ENCODE measurements at places on chromosomes 3 and 15. TPM values are rescaled to one million over a fixed set of nuclear protein-coding genes. Genes with fewer than 3 reads are reported as not detected.

KIAA1143 gene
- total RNA-seq: 73.6 TPM

GRCh38 chr15:31495281-31495680 is 168.6 kb downstream of the KLF13 start:
- no peak overlapping the region for H3K4me3 ChIP-seq
- DNase-seq: no peak
- H3K4me1 ChIP-seq: no peaks in the 10 kb centered on the region
- no peak overlapping the region for H3K27ac ChIP-seq
- no peaks in the 10 kb centered on the region for H3K36me3 ChIP-seq

DNA sequence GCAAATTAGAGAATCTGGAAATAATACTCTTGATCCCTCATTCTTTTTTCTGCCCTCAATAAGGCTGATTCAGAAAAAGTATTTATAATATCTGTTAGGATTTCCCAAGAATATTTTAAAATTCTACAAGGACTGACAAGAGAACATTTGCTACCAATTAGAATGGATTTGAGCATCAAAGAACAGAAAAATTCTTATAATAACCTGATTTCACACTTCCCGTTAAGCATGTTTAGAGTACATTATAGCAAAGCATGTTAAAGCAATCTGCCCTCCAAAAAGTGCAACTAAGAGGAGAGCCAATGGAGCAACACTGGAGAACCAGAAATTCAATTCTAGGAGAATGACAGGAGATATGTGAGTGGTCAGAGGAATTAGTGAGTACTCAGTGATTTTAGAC is 57.2 kb downstream of the THBS1 start:
- no peak for DNase-seq
- H3K27ac ChIP-seq: no peak overlapping the region
- H3K27me3 ChIP-seq: no peaks in the 10 kb centered on the region
- H3K4me3 ChIP-seq: no peak overlapping the region
- H3K4me1 ChIP-seq: peaks cover 12% of the 10 kb centered on the region
- no peaks in the 10 kb centered on the region for H3K36me3 ChIP-seq

- H3K27me3 ChIP-seq: no peaks in the 10 kb centered on the region
- no peak for DNase-seq
- no peak overlapping the region for H3K27ac ChIP-seq
- no peak overlapping the region for H3K4me3 ChIP-seq
Observed at GRCh38 chr3:65810302-65810701, 228.4 kb downstream of the MAGI1 start.

NEK4 gene
- 41.8 TPM for total RNA-seq

GRCh38 chr3:50351323-50351697 is 648 bp downstream of the CYB561D2 start:
- DNase-seq: no peak
- H3K36me3 ChIP-seq: no peaks in the 10 kb centered on the region
- peaks cover 2% of the 10 kb centered on the region for H3K27me3 ChIP-seq
- H3K4me1 ChIP-seq: peaks cover 5% of the 10 kb centered on the region

ZKSCAN7 gene
- total RNA-seq: 14.1 TPM

DNA sequence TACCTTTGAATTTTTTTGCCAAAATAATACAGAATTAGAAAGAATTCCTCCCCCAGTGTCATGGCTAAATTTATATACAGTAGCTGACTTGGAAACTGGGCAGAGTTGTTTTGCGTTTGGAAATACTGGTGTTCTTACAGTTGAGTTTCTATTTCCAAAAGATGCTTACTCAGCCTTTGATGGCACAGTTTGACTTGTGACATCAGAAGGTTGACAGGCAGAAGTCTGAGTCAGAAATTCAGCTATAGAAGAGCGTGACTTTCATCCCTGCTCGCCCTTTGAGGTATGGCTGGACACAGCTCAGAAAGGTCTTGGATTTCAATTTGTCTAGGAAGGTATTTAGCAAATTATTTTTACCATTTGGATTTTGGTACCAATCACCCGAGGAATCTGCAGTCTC is 175.8 kb downstream of the VGLL4 start:
- H3K4me1 ChIP-seq: peaks cover 4% of the 10 kb centered on the region
- no peaks in the 10 kb centered on the region for H3K27me3 ChIP-seq
- DNase-seq: no peak
- no peak overlapping the region for H3K27ac ChIP-seq
- H3K4me3 ChIP-seq: no peak overlapping the region

DNA sequence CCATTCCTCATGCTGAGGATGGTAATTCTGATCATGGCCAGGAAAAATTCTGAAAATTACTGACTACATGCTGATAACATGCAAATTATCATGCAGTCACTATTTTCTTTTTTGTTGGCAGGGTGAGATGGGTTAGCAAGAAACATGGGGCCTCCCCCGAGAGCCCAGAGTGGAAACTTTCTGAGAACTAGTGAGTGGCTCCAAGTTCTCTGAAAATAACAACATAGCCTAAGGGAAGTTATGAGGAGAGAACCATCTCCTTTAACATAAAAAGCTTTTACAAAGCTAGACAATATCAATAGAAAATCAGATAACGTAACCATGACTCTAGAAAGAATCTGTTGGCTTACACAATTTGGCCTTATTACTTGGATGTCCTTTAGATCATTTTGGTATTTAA is 254.2 kb downstream of the PLOD2 start:
- H3K27ac ChIP-seq: no peak overlapping the region
- DNase-seq: no peak
- no peak overlapping the region for H3K4me3 ChIP-seq
- no peaks in the 10 kb centered on the region for H3K27me3 ChIP-seq
- no peaks in the 10 kb centered on the region for H3K36me3 ChIP-seq

NGLY1 gene
- 45.0 TPM for total RNA-seq

CELSR3 gene
- 22.3 TPM for total RNA-seq

PRSS50 gene
- 1.9 TPM for total RNA-seq

SERPINI2 gene
- total RNA-seq: not detected
